ENCODE measurements at places on chromosomes 4 and X.
A peak's percentile ranks its signal among the peaks of the same experiment; 100 is the strongest.

- DNase-seq, result no peak
Observed at GRCh38 chr4:29559286-29559685, 1160.9 kb upstream of the PCDH7 start.

- no peak for DNase-seq
Observed at GRCh38 chr4:142347241-142347640, 498.9 kb downstream of the INPP4B start.

DNA sequence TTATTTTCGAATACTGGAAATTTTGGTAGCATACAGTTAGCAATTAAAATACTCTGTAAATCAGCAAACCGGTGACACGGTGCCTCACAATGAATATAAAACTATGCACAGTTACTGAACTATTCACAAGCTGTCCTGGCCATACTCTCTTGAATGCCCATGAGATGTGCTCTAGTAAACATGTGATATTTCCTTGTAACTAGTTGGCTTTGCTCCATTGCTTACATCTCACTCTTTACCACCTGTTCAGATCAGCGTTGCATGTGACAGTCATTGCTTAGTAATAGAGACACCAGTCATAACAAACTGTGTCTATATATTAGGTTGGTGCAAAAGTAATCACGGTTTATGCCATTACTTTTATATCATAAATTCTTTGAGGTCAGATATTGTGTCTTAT, 897.9 kb upstream of the FTHL17 start:
- DNase-seq, result no peak

DNA sequence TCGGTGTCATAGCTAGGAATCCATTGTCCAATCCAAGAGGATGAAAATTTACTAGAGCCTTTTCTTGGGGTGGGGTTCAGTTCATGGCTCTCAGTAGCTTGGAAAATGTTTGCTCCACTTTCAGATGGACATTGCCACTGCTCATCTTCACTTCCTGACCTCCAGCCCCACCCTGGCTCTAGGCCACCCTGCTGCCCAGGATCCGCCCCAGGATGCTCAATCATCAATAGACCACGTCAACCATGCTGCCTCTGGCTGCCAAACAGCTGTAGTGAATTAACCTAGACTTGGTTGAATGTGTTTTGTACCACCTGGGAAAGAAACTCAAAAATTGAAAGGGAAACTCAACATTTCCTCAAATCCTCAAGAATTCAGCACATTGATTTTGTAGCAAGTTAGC, 37.2 kb upstream of the HSD17B10 start:
- DNase-seq, result no peak

GRCh38 chr4:149605601-149606378, 209.9 kb downstream of the IQCM start:
- peak; percentile 62 for DNase-seq

DNA sequence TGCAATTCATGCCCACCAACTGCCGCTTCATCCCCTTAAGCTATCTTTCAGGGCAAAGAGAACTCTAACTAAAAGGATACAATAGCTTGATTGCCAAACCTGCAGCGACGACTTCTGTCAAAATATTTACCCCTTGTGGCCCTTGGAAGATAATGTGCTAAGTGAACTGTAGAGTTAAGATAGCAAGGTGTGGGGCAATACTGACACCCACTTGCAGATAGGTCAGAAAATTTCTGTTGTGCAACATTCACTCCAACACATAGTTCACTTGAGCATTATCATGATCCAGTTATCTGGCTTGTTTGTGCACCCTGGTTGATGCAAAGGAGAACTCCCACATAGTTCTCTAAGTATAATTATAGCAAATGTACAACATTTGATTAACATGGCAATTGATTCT, 55.6 kb downstream of the RHOXF2B start:
- no peak for DNase-seq

- peak; percentile 54 for DNase-seq
Observed at GRCh38 chr4:148067301-148067916, 335.5 kb downstream of the ARHGAP10 start.

DNA sequence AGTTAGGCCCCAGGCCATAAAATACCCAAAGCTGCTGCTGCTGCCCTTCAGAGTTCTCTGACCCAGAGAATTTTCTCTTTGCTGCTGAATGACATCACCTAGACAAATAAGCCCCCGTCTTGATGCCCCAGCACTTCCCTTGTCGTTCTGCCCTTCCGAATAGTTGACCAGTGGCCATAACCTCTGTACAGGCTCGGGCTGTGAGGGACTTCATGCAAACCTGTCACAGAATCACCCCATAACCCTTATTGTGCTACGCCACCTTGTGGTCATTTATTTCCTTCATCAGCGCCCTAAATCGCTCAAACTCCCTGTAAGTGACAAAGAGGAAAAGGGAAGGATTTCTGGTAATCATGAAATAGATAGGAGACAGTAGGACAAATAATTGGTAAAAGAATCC, 18.8 kb downstream of the SPACA5 start:
- DNase-seq, result peak; percentile 59

GRCh38 chrX:38664285-38664684, 102.9 kb downstream of the TSPAN7 start:
- no peak for DNase-seq

GRCh38 chr4:88793475-88793874, 95.8 kb upstream of the NAP1L5 start:
- DNase-seq, result no peak

- no peak for DNase-seq
Observed at GRCh38 chr4:137707626-137708025, 175.3 kb upstream of the PCDH18 start.

GRCh38 chr4:54959651-54960116, 165.7 kb downstream of the KDR start:
- no peak for DNase-seq

- DNase-seq, result no peak
Observed at GRCh38 chrX:65726715-65727114, 59.3 kb downstream of the MSN start.

DNA sequence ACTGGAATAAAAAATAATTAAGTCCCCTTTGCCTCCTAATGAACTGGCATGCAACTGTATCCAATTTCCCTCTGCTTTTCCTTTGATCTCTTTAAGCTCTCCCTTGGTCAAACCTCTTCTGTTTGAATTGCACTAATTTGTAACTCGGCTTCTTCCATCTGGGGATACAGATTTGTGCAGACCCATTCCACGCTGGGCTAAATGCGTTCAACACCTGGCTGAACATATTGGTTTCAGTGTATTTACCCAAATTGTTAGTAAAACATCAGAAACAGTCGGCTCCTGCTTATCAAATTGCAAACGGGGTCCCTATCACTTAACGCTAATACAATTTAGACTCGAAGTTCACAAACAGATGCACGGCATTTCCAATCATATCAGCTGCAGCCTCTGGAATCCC, 124.9 kb upstream of the TAPT1 start:
- no peak for DNase-seq

DNA sequence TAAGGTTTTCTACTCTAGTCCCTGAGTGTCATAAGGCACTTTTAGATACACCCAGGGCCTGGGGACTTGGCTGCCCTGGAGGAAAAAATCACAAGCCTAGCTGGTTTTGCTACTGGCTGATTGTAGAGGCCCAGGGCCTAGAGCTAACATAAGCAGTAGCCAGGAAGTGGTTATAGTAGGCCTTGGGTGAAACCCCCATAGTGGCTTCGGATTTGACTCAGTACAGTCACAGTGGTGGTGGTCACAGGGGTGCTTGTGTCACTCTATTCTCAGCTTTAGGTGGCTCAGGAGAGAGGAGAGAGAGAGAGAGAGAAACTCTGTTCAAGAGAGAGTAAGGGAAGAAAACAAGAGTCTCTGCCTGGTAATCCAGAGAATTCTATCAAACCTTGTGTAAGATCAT, 194.5 kb upstream of the EDA2R start:
- no peak for DNase-seq
